Right ventricle myocardium inferior (tissue), 1 donor: ENCODE measurements at places on chromosomes 1 and 21. TPM values are rescaled to one million over a fixed set of nuclear protein-coding genes. Genes with fewer than 3 reads are reported as not detected.
A peak's percentile ranks its signal among the peaks of the same experiment; 100 is the strongest.

GRCh38 chr1:151540982-151541377 lies 871 bp downstream of the TUFT1 start:
- DNase-seq = no peak

DNA sequence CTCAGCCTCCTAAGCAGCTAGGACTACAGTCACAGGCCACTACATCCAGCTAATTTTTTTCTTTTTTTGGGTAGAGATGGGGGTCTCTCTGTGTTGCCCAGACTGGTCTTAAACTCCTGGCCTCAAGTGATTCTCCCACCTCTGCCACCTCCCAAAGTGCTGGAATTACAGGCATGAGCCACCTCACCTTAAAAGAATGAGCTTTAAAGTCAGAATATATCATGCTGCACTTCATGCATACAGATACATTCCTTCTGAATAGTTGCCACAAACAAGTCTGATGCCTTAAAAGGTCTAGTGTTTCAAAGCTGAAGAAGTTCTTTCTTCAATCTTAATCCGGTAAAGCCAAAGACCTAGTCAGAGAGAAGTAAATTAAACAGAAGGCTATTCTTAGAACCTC lies 23.8 kb upstream of the CPLANE2 start:
- DNase-seq = no peak

DNA sequence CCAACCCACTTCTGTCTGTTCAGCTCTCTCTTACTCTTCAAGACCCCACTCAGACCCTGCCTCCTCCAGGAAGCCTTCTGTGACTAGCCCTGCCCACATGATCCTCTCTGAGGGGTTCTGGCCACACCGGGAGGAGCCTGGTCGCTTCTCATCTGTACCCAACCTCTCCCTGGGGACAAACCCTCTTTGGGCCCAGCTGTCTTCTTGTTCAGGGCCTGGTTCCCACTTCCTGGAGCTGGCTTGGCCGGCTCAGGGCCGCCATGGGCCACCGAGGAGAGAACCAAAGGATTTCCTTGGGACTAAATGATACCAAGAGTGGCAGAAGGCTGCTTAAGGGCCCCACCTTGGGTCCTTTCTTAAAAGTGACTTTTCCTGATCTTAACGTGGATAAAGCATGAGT lies 124.7 kb upstream of the ZBTB40 start:
- DNase-seq = no peak

DNA sequence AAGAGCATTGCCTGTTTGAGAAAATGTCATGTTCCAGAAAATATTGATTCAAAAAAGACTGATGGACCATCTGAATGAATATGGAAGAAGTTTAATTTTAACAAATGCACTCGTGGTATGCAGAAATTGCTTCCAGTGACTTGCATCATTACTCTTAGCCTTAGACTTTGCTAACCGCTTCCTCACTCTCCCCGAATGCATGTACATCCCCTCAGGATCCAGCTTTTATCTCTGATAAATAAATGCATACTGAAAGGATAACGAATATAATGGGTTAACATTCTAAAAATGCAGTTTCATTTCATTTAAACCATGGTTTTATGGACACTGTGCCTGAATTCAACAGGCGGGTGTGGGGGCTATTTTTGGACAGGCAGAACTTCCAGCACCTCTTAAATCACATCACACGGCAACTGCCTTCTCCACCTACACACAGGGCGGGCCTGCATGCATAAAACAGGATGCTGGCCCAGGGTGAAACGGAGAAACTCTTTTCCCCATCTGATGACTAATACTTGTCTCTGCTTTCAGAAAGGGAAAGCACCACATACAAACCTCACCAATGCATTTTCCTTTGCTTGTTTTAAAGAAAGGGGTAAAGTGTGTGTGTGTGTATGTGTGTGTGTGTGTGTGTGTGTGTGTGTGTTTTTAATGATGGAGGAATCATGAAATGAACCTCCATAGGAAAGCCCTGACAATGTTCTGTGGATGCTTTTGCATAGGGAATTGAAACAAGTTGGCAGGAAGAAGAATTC lies 48.7 kb downstream of the SPAG17 start:
- DNase-seq = peak; percentile 28

DNA sequence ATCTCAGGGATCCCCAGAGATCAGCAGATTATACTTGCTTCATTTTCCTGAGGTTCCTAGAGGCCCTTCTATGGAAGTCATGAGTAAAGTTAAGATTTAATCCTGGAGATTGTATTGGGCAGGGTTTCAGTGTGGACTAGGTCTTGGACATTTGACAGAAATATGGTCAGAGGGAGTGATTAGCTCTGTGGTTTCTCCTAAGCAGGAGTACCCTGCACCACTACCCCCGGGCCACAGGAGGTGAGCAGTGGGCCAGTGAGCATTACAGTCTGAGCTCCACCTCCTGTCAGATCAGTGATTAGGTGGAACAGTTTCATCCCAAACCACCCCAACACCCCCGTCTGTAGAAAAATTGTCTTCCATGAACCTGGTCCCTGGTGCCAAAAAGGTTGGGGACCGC lies 43.2 kb downstream of the PHACTR4 start:
- DNase-seq = no peak

GRCh38 chr1:93288558-93288957 lies 57.1 kb upstream of the DR1 start:
- no peak for DNase-seq

GRCh38 chr1:91792489-91793071 lies 93.4 kb downstream of the TGFBR3 start:
- no peak for DNase-seq

The CDC7 gene
- total RNA-seq = 0.95 TPM

The RUNX3 gene
- 1.8 TPM for total RNA-seq

The MAP3K21 gene
- 0.32 TPM for total RNA-seq

The CIART gene
- total RNA-seq = 12.8 TPM
